ENCODE measurements at places on chromosomes 3 and 15.
A peak's percentile ranks its signal among the peaks of the same experiment; 100 is the strongest.

DNA sequence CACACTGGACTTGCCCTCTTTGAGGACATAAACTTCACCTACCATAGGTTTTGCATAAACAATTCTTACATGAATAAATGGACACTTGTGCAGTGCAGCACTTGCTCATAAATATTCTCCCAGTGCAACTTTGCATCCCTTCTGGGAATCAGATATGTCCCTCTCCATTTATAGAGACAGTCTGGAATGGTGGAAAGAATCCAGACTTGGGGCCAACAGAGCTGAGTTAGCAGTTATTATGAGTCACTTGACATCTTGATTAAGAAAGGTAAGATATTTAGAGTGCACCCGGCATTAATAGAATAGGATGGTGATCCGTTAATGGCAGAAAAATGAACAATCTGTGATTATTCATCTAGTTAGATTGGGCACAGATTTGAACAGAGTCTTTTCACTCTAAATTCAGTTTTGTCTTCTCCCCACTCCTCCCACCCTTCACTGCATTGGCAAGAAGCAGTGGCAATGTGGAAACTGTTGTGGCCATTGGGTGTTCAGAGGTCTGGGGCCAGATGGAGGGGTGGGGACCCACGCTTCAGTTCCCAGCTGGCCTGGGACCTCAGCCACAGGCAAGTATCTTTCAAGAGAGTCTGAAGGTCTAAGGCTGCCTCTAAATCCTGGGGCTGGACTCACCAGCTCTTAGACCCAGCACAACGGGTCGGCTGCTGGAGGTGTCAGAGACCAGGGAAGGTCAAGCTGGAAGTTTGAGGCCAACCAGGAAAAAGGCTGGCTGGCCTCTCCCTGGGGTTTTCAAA lies 58.9 kb upstream of the KY start:
- DNase-seq, result no peak

DNA sequence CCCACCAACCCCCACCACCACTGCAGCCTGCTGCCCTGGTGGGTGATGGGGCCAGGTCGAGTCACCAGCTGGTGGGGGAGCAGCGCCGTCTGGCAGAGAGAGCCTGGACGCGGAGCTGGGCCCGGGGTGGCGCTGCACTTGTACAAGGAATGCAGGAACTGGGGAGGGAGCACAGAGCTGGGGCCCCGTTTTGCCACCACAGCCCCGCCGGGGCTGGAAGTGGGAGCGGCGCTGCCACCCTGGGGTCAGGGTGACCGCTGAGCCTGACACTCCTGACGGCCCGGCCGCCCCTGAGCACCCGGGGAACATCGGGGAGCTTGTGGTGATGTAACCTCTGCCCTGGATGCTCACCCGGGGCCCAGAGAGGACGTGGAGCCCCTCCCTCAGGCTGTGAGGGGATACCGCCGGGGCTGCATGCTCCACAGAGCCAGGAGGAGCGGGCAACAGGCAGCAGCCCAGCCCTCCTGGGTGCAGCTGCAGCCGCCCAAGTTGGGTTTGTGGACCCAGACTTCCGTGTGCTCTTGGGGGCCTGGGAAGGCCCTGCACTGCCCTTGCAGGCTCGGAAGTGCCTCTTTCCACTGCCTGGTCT lies 32.6 kb upstream of the IREB2 start:
- DNase-seq, result no peak

DNA sequence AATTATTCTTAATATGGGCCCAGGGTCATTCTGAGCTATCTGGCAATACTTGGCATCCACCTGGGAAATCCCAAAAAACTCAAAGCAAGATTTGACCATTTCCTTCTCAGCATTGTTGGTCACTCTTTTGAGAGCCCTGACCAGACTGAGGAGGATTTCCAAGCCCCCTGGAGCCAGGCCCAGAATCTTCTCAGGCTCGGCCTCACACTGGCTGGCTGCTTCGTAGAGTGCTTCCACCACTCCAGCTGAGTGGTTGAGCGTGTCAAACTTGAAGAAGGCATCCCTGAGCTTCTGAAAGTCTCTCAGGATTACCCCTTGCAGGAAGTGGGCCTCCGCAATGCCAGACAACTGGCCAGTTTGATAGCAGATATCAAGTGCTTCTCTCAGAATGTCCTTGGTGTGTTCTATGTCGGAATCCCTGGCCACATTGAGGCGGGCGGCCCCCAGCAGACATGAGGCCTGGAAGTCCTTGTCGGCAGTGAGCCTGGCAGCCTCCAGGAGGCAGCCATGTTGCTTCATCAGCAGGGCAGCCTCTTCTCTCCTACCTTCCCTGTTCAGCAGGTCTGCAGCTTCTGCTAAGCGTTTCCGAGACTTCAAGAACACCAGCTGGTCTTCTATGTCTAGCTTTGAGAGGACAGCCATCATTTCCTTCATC lies 68.9 kb upstream of the DCLK3 start:
- DNase-seq, result no peak

DNA sequence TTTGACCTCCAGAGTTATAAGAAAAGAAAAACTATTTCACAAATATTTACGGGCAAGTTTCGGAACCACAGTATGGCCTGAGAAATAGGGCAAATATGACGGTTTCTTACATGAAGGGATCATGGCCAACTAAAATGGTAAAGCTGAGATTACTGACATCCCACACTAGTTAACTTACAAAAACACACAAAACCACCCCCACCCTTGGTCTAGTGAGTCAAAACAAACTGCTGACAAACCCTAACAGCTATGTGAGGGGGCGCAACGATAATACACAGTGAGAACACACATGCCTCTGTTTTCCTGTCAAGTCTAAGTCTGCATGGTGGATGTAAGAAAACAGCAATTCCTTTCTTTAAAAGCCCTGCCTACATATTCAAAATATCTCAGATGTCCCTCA lies 32.3 kb downstream of the CBLB start:
- DNase-seq, result no peak

GRCh38 chr15:40436116-40436891 lies 4.4 kb upstream of the BAHD1 start:
- no peak for DNase-seq

DNA sequence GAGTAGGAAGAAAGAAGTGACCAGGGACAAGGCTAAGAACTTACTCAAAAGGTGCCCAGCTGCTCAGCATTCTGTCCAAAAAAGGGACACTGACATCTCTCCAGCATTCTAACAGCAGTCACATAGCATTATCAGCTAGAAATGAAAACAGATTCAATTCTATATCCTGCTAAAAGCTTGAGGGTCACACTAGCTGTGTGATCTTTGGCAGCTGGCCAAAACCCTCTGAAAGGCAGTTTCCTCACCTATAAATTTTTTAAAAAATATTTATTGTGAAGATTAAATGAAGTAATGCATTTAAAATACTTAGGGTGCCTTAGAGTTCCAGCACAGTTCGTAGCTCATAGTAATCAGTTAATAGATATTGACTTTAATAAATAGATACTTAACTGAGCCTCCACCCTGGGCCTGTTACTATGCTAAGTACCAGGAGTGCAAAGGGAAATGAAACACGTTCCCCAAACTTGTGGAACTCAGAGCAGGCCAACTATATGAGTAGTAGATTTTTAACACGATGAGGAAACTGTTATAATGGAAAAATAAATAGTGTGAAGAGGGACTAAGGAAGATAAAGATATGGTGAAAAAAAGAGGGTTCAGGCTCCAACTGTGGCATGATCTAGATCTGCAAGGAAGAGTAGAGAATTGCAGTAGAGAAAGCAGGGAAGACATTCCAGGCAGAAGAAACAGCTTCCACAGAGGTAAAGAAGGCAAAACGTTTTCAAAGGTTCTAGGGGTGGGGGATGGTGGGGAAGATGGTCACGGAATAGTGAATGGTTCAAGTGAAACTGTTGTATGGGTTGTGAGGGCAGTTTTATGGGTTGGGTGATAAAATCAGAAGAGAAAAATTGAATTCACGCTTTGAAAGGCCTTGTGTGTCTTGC lies 11.4 kb downstream of the CD86 start:
- no peak for DNase-seq

- DNase-seq, result no peak
Observed at GRCh38 chr15:99481951-99482230, 83.9 kb upstream of the MEF2A start.

DNA sequence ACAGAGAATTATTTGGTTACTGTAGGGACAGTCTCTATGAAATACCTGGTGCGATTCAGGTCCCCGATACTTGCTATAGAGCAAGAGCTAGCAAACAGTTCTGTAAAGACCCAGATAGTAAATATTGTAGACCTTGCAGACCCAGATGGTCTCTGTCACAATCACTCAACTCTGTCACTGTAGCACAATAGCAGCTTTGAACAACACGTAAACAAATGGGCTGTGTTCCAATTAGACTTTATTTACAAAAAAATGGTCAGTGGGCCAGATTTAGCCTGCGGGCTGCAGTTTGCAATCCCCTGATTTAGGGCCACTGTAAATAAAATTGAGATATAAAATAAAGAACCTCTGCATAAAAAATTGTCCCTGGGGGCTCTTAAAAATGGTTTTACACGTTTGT lies 127.7 kb downstream of the SV2B start:
- DNase-seq, result no peak

DNA sequence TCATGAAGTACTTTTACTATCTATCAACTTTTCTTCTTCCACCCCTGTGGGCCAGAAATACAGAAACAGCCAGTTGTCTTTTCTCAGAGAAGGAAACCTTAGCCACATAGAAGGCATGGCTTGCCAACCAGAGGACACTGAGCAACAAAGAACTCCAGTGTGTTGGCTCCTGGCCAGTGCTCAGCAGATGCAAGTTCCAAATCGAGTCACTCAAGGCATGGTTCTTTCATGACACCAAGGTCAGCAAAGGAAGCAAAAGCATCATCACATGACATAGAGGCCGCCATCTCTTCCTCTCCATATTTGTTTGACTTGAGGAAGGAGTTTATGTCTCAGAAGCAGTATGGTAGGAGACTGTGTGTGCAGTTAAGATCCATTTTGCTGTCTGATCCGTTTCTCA lies 92.2 kb downstream of the MYLK start:
- DNase-seq, result no peak

DNA sequence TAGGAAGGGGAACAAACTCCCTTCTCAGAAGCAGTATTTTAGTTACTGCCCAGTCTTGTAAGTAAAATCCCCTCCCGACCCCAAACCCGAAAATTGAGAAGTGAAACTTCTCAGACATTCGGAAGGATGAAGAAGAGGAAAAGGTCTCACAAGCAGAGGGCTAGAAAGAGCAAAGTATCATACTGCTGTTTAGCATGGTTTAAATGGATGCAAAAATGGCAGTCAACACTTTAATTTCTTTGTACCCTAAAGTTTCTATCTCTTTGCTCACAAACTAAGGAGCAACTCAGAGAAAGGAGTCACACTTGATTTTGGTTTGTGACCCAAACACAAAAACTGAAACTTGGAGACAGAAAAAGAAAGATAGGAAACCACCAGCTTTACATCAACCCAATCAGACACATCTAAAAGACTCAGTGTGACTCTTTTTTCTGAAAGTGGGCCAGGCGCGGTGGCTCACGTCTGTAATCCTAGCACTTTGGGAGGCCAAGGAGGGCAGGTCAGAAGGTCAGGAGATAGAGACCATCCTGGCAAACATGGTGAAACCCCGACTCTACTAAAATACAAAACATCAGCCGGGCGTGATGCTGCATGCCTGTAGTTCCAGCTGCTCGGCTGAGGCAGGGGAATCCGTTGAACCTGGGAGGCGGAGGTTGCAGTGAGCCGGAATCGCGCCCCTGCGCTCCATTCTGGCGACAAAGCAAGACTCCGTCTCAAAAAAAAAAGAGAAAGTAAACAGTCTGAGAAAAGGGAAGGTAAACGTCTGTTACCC lies 63.2 kb upstream of the ATP11B start:
- DNase-seq, result no peak

DNA sequence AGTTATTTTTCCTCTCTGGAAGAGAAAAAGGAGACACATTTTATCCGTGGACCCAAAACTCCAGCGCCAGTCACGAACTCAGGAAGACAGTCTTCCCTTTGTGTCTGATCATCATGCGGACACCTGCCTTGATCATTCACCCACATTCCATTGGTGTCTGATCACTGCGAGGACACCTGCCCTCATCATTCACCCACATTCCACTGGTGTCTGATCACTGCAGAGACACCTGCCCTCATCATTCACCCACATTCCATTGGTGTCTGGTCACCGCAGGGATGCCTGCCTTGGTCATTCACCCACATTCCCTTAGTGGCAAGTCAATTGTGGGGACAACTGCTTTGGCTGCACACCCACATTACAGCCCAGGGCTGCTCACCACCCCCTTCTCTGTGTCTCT lies 148.9 kb downstream of the ROBO1 start:
- DNase-seq, result no peak

DNA sequence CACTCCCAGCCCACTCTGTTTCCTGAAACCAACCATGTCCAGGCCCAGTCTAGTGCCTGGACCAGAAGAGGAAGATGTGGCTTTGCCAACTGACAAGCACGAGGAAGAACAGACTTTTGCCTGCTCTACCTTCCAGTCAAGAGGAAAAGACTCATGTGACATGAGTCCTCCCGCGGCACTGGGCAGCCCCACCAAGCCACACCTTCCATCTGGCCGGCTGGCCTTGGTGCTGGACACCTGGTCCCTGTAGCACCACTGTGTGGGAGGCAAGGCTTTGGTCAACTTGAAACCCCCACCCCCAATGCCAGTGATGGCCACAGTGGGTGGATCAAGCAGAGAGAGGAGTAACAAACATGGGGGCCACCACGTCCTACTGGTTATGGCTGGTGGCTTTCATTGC lies 12.5 kb downstream of the CHDH start:
- no peak for DNase-seq

- DNase-seq, result no peak
Observed at GRCh38 chr3:54709785-54710184, 218.1 kb downstream of the LRTM1 start.

GRCh38 chr15:89408372-89409183 lies 74.0 kb upstream of the POLG start:
- DNase-seq, result no peak

DNA sequence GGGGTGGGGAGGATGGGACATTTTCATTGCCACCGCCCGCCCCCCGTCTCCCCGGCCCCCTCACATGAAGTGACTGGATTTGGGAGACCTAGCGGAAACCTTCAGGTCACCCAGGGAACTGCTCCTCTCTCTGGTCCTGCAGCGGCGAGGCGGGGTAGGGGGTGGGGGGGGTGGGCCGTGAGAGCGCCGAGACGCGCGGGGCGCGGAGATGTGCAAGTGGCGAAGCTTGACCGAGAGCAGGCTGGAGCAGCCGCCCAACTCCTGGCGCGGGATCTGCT lies 712 bp upstream of the MME start:
- no peak for DNase-seq

- DNase-seq, result no peak
Observed at GRCh38 chr3:176431991-176432390, 765.3 kb downstream of the TBL1XR1 start.

DNA sequence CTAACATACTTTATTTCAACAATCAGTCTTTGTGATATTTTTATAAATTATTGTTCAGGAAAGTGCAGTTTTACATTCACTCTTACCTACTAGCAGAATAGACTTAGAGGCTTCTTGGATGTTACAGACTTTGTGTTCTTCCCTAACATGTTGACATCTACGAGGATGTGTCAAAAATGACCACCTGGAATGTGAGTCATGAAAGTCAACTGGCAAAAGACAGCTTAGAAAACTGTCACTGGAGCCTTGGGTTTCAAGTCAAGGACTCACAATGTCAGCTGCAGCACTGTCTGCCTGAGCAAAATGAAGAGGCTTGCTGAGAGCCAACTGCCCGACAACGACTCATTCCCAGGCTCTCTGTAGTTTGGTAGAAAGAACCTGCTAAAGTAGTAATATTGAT lies 91.5 kb downstream of the CERS3 start:
- DNase-seq, result no peak

- peak; percentile 9 for DNase-seq
Observed at GRCh38 chr15:89167267-89168176, 53.9 kb downstream of the RLBP1 start.

Measured in BJ (cell line).